ENCODE measurements at places on chromosomes 3 and 15.

DNA sequence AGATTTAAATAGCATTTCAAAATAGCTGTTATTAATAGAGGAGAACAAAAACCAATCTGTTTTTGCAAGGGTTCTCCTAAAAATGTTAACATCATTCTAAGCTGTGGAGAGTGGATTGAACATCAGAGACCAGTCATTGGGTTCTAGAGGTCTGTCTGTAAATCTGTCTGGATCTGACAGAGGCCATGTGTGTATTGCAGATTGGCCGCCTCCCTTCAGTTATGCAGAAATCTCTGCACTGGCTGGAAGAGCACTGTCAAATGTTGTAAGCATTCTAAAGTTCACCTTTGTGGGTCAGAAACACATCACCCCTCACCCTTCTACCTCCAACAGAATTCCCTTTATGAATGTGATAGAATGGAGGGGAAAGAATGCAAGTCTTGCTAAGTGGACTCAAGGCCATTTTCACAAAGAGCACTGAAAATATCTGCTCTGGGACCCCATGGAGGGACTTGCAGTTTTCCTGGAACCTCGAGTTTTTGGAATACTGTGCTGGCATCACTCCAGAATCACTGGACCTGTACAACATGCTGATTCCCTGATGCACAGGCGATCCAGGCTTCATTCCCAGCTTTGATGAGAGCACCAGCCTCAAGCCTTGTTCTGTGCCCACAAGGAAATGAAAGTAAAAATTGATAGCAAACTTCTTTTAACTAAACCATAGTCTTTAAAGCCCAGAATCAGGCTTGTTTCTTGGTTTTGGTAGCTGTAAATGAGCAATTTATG lies 8.4 kb downstream of the FAM81A start:
- no peak for DNase-seq

GRCh38 chr15:64687688-64688087 lies 87.7 kb downstream of the RBPMS2 start:
- DNase-seq: no peak

- DNase-seq: no peak
Observed at GRCh38 chr3:127025456-127025855, 42.5 kb downstream of the PLXNA1 start.

DNA sequence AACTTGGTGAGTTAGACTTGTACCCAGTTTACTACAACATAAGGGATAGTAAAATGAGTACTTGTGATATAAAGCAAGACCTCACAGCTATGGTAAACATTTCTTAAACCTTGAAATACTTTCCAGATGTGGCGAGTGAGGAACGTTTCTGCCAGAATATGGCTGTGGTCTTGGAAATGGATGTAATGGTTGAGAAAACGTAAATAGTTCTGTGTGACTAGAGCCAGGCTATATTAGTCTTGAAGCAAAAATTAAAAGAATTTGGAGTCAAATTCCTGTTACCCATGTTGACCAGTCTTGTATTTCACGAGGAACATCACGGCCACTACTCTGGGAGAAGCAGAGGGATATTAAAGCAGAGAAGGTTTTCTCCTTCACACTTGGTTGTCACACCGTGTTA lies 15.3 kb downstream of the OR4F15 start:
- DNase-seq: no peak

- no peak for DNase-seq
Observed at GRCh38 chr15:39124155-39124552, 456.7 kb upstream of the THBS1 start.

DNA sequence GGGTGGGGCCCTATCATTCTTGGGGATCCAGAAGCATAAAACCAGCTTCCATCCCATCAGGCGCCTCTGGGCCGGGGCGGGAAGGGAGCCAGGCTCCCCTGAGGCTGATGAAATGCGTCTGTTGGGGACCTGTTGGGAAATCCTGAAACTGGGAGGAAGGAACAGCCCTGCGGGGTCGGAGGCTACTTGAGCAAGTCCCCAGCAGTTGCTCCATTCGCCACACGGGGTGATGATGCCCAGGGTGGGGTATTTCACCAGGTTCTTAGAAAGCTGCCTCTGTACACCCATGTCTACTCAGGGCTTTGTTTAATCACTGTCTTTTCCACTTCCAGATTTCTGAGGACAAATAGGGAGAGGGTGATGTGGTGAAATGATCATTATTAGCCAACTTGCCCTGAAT lies 25.4 kb upstream of the TSEN2 start:
- DNase-seq: no peak

- DNase-seq: no peak
Observed at GRCh38 chr3:69425249-69425648, 39.4 kb upstream of the FRMD4B start.

GRCh38 chr3:29286478-29287240 lies 5.8 kb downstream of the RBMS3 start:
- no peak for DNase-seq

- DNase-seq: no peak
Observed at GRCh38 chr15:95556225-95556624, 774.3 kb upstream of the NR2F2 start.

All from globus pallidus (tissue), 1 donor.